Muscle of leg (tissue), 16 donors: ENCODE measurements at places on chromosomes 2 and 18. TPM values are rescaled to one million over a fixed set of nuclear protein-coding genes. Genes with fewer than 3 reads are reported as not detected.

SCN3A gene
- total RNA-seq: 0.35 TPM

CRACDL gene
- total RNA-seq: 1.6 TPM

SLC4A5 gene
- 2.2 TPM for total RNA-seq

FAM237A gene
- total RNA-seq: not detected

GPBAR1 gene
- total RNA-seq: 1.3 TPM

ANKRD62 gene
- total RNA-seq: not detected

TUBB8B gene
- total RNA-seq: not detected

OBSL1 gene
- total RNA-seq: 120 TPM

NCK2 gene
- total RNA-seq: 43.1 TPM

LPIN2 gene
- total RNA-seq: 15.7 TPM

SULT1C2 gene
- total RNA-seq: 0.13 TPM

HADHA gene
- 178 TPM for total RNA-seq

SIX3 gene
- not detected for total RNA-seq

MC4R gene
- 0.62 TPM for total RNA-seq

LYG1 gene
- 1.9 TPM for total RNA-seq

FTCDNL1 gene
- total RNA-seq: 2.6 TPM

SPP2 gene
- not detected for total RNA-seq

IHH gene
- total RNA-seq: 0.04 TPM

VIL1 gene
- total RNA-seq: not detected

ECEL1 gene
- 0.31 TPM for total RNA-seq

RGPD3 gene
- total RNA-seq: 0.44 TPM

TMEM17 gene
- total RNA-seq: 1.3 TPM
